ENCODE measurements at places on chromosomes 6 and 20.

DNA sequence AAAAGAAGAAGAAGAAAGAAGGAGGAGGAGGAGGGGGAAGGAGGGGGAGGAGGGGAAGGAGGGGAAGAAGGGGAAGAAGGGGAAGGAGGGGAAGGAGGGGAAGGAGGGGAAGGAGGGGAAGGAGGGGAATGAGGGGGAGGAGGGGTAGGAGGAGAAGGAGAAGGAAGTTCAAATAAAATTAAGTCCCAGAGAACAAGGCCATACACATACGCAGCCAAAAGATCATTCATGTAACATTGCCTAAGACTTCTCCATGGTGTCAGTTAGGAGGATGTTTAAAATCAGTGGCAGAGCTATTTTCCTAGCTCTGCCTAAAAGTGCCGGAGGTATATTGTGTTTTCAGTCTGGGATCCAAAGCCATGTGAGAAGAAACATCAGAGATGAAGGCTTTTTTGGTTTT lies 75.8 kb downstream of the PLCB4 start:
- DNase-seq = no peak

DNA sequence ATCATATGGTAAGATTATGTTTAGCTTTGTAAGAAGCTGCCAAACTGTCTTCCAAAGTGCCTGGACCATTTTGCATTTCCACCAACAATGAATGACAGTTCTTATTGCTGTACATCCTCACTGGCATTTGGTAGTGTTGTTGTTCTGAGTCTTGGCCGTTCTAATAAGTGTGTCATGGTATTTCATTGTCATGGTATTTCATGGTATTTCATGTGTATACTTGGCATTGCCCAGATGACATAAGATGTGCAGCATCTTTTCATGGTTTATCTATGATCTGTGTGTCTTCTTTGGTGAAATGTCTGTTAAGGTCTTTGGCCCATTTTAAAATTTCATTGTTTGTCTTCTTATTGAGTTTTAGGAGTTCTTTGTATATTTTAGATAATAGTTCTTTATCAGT lies 224.4 kb downstream of the BCAS1 start:
- no peak for DNase-seq

DNA sequence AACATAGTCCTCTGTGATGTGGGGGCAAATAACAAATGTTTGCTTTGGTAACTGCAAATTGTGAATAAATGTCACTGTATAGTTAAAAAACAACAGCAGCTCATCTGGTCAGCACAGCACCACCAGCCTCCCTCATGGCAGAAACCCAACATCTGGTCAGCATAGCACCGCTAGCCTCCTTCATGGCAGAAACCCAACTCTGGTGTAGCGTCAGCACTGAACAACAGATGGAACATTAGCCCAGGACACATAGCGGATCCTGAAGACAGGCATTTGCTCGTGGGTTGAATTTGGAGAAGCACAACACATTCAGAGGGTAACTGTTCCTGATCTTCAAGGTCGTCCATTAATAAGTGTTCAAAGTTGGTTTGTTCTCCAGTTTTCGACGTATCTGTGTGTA lies 265.9 kb downstream of the DLL1 start:
- no peak for DNase-seq

GRCh38 chr6:143842461-143842901 lies 657 bp upstream of the LTV1 start:
- DNase-seq = peak; percentile 4

GRCh38 chr20:23867152-23867776 lies 12.3 kb downstream of the CST5 start:
- DNase-seq = no peak

GRCh38 chr6:69423785-69424184 lies 373.0 kb downstream of the LMBRD1 start:
- DNase-seq = no peak

DNA sequence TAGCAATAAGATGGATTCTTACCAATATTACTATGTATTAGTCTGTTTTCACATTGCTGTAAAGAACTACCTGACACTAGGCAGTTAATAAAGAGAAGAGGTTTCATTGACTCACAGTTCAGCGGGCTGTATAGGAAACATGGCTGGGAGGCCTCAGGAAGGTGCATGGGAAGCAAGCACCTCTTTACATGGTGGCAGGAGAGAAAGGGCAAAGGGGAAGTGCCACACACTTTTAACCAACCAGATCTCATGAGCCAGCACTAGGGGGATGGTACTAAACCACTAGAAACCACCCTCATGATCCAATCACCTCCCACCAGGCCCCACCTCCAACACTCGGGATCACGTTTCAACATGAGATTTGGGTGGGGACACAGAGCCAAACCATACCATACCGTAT lies 40.7 kb upstream of the CCDC167 start:
- DNase-seq = no peak

- no peak for DNase-seq
Observed at GRCh38 chr6:20409427-20409971, 7.8 kb downstream of the E2F3 start.

DNA sequence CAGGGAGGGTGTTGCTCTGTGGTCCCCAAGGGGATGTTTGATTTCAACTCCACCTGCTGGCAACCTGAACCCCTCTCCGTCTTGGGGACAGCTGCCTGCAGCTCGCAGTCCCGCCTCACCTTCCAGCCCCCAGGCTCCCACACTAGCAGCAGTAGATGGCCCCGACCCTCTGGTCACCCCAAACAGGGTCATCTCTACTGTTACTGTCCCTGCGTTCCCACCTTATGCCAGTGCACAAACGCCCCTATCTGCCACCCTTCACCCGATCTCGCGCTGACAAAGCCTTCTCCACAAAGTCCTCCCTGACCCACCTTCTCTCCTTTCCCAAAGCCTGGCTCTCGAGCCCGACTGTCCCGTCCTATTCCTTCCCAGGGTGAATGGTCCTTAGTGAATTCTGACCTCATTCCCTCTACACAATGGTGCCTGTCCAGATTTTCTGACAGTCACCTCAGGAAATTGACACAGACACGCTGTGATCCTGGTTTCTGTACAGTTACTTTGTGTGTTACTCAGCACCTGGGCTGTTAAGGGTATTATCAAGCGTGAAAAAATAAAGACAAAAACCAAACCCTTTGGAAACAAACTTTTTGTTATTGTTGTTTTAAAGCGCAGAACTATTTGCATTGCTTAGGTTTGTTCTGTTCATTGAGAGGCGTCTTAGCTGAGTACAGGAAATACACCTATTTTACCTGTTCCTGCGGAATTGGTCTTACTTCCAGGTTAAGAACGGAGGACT lies 728 bp downstream of the FUT9 start:
- DNase-seq = no peak

- DNase-seq = no peak
Observed at GRCh38 chr6:15823838-15824414, 161.1 kb upstream of the DTNBP1 start.

- DNase-seq = no peak
Observed at GRCh38 chr6:33177552-33178446, 14.5 kb downstream of the COL11A2 start.

DNA sequence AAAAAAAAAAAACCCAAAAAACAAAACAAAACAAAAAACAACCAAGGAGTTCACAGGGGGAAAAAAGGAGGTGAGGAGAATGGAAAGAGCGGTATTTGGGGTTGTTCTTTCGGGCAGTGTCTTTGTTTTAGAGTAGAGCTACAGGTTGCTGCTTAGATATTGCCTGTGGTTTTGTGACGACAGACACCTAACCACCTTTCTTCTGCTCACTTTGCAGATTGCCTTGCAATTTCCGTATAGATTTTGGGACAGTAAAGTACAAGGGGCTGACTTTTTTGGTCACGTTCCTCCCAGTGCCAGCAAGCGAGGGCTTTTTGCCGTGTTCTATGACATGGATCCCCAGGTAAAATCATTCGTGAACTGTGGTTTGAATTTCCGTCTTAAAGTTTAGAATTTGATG lies 50.9 kb downstream of the DEK start:
- DNase-seq = no peak

DNA sequence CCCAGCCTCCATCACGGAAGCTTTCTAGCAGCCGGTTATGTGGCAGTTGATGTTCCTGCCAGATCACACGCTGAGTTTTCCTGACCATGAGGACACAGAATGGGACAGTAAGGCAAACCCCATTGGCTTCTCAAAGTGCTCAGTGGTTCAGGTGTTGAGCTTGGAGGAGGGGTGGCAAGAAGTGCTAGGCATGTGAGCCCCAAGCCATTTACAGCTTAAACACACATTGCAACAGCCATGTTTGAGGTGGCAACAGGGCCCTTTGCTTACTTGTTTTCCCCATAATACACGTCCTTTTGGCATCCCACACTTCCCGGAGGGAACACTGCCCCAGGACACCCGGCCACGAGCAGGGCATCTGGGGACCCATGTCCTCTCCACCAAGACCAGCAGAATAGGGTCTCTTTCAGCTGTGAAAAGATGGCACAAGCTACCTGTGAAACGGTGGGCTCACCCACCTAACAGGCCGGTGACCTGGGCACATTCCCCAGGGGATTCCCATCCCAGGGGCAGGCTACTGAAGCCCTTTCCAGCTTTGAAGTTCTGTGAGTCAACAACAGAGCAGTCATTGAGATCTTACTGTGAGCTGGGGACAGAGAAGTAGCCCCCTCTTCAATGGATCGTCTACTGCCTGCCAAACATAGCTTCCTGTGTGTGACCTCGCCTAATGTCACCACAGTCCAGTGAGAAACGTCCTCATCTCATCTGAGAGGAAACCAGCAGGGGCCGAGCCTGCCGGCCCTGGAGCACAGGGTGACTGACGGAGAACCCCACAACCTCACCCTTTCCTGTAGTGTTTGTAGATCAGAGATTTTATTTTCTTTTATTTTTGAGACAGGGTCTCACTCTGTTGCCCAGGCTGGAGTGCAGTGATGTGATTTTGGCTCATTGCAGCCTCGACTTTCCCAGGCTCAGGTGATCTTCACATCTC lies 4.0 kb upstream of the TLDC2 start:
- DNase-seq = no peak

GRCh38 chr20:3658716-3659491 lies 4.3 kb downstream of the GFRA4 start:
- DNase-seq = no peak

- no peak for DNase-seq
Observed at GRCh38 chr20:53844259-53844658, 226.1 kb downstream of the BCAS1 start.

GRCh38 chr6:110960014-110960390 lies 1.5 kb downstream of the GTF3C6 start:
- DNase-seq = no peak

Measured in BJ (cell line).